ENCODE measurements at places on chromosomes 4 and X. TPM values are rescaled to one million over a fixed set of nuclear protein-coding genes. Genes with fewer than 3 reads are reported as not detected.

DNA sequence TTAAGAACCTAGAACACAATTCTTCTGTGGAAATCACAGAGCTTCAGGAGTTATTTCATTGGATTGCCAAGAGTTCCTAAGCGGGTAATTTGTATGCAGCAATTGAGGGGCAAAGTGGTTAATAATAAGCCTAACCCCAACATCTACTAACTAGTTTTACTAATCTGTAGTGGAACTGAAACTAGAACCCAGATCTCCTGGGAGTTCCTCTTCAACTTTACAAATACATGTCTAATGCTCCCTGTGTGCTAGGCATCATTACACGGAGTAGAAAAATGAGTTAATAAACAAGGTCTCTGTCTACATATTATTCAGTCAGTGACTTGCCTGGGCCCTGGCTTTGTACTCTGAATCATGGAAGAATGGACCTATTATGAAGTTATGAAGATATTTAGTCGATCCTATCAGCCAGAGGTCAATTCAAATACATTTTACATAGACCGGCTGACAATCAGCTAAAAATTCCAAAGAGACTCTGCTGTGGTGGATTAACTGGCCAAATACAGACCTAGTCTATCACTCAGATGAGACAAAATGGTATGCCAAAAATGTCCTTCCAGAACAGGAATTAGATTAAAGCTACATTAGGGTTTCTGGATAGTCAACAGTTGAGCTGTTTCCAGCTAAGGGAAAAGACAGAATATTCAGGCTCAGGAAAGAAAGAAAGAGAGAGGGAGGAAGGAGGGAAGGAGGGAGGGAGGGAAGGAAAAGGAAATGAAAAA is 326.0 kb downstream of the FBXW7 start:
- DNase-seq, result no peak

Gene FREM3
- not detected for total RNA-seq

DNA sequence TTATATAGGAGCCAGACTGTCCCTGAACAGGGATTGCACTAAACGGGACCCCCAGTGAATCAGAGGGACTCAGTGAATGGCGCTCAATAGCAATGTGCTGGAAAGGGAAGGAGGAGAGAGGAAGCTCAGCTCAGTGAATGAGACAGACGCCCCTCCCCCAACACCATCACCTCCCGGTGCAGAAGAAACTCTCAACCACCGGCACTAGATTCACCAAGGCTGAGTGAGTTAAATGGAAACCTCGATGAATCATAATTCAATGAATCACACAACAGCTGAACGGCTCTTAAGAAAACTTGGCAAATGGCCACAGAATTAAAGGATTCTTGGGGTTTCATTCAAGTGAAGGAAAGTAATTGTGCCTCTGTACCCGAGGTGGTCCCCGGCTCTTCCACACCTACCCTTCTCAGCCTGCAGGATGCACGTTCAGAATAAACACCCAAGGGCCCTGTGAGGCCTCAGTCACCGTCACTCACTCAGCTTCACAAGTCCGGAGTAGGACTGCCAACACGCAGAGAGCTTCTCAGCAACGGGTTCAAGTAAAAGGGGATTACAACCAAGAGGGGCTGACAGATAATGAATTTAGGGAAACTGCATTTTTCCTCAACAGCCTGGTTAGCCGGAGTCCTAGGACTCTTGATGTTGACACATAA is 29.3 kb downstream of the CRMP1 start:
- DNase-seq, result peak; percentile 24

GRCh38 chr4:6445403-6446129 is 26.8 kb downstream of the PPP2R2C start:
- no peak for DNase-seq

DNA sequence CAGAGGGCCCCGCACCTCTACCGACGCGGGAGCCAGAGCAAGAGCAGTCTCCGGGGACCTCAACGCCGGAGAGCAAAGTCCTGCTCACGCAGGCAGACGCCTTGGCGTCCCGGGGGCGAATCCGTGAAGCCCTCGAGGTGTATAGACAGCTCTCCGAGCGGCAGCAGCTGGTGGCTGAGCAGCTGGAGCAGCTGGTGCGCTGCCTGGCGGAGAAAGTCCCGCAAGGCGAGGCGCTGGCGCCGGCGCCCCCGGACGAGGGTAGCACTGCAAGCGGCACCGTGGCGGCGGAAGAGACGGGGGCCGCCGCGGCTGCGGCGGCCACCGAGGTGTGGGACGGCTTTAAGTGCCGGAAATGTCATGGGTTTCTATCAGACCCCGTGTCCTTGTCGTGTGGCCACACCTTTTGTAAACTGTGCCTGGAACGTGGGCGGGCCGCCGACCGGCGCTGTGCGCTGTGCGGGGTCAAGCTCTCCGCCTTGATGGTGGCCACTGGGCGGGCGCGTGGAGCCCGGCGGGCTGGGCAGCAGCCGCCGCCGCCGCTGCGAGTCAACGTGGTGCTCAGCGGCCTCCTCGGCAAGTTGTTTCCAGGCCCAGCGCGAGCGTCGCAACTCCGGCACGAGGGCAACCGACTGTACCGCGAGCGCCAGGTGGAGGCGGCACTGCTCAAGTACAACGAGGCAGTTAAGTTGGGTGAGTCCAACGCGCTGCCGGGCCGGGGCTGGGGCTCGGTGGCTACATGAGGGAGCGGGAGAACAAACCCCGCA is 672 bp downstream of the LONRF3 start:
- DNase-seq, result peak; percentile 59

- DNase-seq, result no peak
Measured at GRCh38 chr4:85979276-85979675, 380.6 kb downstream of the MAPK10 start.

Gene PIN4
- total RNA-seq, result 18.5 TPM

DNA sequence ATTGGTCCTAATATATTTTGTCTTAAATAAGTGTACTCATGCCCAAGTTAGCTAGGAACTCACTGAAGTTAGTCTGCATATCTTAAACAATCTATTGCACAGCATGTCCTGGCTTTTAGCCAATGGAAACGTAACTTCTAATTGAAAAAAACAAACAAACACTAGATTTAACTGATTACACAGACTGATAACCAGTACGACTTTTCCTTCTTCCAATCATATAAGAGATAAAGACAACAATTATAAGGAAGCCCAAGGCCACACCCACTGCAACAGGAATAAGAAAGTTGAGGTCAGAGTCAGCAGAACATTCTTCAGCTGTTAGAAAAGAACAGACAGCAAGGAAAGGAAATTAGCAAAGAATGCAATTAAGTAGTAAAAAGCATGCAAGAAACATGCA is 40.8 kb downstream of the LAMP2 start:
- no peak for DNase-seq

Gene LNX1
- 9.4 TPM for total RNA-seq

Gene GAGE1
- total RNA-seq, result not detected

Gene TSPAN7
- not detected for total RNA-seq

Gene PSAPL1
- not detected for total RNA-seq

Gene ATP6AP1
- 162 TPM for total RNA-seq

- DNase-seq, result no peak
Measured at GRCh38 chr4:83231620-83232076, 53.0 kb downstream of the COQ2 start.

DNA sequence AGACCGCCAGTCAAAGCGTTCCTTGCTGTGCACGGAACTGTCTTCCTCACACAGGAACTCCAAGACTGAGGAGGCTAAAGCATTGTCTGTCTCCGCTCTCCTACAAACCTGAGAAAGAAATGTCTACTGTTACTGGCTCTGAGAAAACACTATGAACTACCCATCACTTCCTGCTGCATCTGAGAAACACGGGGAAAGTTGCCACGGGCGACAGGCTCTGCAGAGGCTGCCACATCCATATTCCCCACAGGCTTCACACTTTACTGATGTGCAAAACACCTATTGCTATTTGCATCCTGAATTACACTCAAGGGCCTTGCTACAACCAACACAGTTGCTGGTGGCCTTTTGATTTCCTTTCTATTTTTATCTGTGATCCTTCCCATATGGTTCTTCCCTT is 59.0 kb downstream of the AFAP1 start:
- no peak for DNase-seq

DNA sequence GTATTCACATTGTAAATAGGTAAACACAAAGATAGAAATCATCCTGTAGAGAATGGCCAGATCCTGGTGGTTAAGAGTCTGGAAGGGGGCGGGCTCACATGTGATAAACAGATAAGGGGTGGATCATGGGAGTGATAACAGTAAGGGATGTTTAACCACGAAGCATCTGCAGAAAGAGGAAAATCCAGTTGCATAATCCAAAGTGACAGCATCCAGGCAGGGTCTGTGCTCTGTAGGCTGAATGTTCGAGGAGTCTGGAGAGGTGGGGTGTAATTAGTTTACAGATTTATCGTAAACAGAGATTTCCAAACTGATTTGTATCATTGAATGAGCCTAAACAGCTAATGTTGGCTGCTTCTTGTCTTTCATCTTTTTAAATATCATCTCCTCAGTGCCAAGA is 1009.8 kb upstream of the SLIT2 start:
- DNase-seq, result no peak

GRCh38 chr4:11336435-11336834 is 92.3 kb downstream of the HS3ST1 start:
- no peak for DNase-seq

DNA sequence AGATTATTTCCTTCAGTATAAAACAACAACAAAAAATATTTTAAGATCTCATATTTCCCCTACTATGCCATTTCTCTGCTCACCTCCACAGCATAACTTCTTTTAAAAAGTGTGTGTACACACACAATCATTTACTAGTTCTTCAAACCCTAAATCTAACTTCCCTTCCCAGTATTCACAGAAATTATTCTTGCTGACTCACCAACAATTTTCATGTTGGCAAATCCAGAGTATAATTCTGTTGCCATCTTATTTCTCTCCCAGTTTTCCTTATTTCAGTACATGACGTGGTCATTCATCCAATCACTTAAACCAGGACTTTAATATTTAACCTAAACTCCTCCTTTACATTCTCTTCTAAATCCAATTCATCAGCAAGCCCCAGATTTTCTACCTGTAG is 11.4 kb upstream of the RAP1GDS1 start:
- DNase-seq, result no peak

- DNase-seq, result no peak
Measured at GRCh38 chrX:97398030-97398551, 514.4 kb downstream of the RPA4 start.

GRCh38 chr4:6227412-6228157 is 27.2 kb upstream of the JAKMIP1 start:
- no peak for DNase-seq

Gene CFP
- total RNA-seq, result 0.56 TPM

Gene KLHL4
- total RNA-seq, result not detected

GRCh38 chrX:140123446-140123845 is 158.1 kb upstream of the CXorf66 start:
- DNase-seq, result peak; percentile 9

DNA sequence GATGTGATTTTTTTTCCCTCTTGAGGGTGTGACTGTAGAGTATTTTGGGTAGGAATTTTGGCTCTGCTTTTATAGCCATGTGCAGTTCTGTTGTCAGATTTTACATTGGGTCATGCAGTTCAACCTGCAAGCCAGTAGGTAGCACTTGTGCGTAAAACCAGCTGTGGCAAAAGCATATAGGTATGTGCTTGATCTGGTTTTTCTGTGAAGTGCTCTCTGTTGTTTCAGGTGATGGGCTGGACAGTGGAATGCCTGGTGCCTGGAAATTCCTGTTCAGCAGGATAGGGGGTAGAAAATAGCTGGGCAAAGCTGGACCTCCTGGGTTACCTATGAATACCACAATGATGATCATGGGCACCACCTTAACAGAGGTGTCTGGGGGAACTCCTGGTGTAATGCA is 584.2 kb upstream of the PCDH10 start:
- no peak for DNase-seq

Gene SLC49A3
- not detected for total RNA-seq

DNA sequence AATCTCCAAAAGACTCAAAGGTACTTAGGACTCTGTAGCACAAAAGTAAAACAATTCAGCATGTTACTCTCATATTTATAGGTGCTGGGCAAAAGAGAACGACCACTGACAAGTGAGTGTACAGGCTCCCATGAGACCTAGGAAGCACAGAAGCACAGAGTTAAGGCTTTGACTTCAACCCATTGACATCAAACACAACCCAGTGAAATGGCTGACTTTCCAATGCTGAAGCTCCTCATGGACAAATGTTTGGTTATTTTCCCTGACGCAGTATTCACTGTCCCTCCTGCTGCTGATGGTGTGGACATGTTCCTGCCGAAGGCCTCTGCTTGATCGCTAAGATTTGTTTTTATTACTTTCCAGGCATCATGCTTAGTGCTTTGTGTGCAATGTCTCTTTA is 148.7 kb downstream of the TSPAN5 start:
- DNase-seq, result no peak
